Suppressor macrophage treated with lipopolysaccharide for 4 hours (primary cell): ENCODE measurements at places on chromosomes 6 and 20.
A peak's percentile ranks its signal among the peaks of the same experiment; 100 is the strongest.

GRCh38 chr20:35991142-35991771, 22.9 kb downstream of the CNBD2 start:
- DNase-seq, result peak; percentile 23

GRCh38 chr6:14458669-14459266, 341.2 kb downstream of the CD83 start:
- DNase-seq, result no peak

DNA sequence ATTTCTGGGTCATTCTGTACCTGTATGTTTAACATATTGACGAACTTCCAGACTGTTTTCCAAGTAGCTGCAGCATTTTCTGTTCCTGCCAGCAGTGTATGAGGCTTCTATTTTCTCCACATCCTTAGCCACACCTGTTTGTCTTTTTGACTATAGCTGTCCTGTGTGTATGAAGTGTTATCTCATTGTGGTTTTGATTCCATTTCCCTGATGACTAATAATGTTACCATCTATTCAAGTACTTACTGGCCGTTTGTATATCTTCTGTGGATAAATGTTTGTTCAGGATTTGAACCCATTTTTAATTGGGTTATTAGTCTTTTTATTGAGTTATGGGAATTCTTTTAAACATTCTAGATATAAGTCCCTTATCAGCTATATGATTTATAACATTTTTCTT, 95.2 kb downstream of the JAG1 start:
- DNase-seq, result no peak

DNA sequence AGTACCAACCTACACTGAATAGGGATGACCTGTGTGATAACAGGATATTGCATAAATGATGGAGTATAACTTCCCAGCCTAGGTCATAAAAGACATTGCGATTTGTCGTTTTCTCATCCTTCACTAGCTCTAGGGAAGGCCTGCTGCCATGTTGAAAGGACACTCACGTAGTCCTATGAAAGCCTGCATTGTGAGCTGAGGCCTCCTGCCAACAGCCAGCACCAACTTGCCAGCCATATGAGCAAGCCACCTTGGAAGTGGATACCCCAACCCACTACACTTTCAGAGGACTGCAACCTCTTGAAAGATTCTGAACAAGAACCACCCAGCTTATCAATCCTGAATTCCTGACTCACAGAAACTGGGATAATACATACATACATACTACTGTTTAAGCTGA, 3.5 kb upstream of the PANK2 start:
- DNase-seq, result no peak

- DNase-seq, result no peak
Measured at GRCh38 chr20:52448513-52449232, 257.1 kb upstream of the ZFP64 start.

DNA sequence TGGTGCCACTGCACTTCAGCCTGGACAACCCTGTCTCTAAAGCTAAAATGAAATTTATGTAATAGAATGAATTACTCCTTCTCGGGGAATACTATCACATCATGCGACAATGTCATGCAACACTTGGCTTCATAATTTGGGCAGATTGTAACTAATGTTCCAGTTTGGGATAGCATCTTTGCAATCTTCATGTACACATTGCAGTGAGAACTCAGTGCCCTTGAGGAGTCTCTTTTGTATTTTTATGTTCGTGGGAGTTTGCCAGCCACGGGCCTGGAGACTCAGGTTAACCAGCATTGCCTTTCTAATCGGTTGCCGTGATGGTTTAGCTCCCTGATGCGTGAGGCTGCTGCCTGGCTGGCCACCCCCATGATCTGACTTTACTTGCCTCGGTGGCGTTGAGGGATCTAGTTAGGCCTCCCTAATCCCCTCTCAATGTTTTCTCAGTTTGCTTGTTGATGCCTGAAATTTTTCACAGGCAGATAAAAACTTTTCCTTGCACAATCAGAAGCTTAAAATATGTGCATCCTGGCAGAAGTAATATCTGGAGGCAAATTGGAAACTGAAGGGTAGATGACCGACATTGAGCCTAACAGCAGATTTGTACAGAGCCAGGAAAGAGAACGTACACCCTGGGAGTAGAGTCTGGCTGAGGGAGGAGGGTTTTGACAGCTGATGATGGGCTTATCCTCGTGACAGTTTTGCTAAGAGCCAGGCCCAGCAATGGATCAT, 2.4 kb downstream of the GMPR start:
- no peak for DNase-seq

GRCh38 chr6:43978473-43979346, 148.5 kb downstream of the MRPL14 start:
- DNase-seq, result peak; percentile 86

- DNase-seq, result peak; percentile 75
Measured at GRCh38 chr6:25458485-25458884, 179.3 kb downstream of the CARMIL1 start.

- DNase-seq, result peak; percentile 89
Measured at GRCh38 chr20:5654557-5654956, 95.6 kb upstream of the SHLD1 start.

DNA sequence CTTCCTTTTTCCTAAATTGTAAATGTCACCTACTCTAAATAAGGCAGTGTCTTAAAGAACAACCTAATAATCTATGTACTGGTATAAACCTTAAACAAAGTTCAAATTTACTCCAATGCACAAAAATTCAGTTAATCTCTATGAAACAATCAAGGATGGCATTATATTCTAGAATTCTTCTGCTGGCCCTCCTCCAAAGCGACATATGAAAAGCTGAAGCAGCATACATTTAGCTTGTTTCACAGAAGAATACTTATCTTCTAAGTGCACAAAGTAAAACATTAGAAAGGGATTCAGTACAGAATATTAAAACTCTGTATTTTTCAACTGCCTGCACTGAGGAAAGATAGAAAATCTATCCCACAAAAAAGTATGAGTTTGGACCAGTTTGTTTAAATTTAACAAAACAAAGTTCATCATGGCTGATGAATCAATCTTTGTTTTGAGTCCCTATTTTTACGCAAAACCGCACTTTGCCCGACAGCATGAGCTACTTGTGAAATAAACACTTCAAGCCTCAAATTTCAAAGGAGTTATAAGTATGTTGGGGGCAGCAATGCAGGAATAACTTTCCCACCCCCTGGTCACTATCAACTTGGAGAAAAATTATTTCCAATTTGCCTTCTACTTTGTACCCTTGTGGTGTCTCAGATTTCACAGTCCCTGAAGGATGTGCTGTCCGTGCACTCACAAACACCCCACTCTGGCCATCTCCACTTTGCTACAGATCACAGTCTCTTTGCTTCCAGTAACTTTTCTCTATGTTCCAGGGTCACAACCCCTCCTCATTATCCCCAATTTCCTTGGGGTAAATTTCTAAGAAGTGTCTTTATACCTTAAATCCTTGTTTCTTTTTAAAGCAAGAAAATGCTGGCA, 238.2 kb downstream of the PRKN start:
- no peak for DNase-seq

DNA sequence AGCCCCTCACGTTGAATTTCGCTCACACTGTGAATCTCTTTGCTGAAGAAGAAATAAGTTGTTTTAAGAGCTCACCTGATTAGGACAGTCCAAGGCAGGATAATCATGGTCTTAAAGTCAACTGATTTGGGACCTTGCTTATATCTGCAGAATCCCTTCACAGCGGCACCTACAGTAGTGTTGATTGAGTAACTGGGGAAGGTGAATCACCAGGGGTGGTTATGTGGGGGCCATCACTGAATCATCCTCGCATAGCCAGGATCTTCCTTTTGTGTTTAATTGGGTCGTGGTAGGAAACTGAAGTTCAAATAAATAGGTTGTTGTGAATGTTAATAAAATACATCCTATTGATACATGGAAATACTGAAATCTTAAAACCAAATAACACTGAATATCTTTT, 20.2 kb upstream of the MICA start:
- no peak for DNase-seq

- DNase-seq, result no peak
Measured at GRCh38 chr6:18601516-18602020, 214.4 kb downstream of the RNF144B start.

DNA sequence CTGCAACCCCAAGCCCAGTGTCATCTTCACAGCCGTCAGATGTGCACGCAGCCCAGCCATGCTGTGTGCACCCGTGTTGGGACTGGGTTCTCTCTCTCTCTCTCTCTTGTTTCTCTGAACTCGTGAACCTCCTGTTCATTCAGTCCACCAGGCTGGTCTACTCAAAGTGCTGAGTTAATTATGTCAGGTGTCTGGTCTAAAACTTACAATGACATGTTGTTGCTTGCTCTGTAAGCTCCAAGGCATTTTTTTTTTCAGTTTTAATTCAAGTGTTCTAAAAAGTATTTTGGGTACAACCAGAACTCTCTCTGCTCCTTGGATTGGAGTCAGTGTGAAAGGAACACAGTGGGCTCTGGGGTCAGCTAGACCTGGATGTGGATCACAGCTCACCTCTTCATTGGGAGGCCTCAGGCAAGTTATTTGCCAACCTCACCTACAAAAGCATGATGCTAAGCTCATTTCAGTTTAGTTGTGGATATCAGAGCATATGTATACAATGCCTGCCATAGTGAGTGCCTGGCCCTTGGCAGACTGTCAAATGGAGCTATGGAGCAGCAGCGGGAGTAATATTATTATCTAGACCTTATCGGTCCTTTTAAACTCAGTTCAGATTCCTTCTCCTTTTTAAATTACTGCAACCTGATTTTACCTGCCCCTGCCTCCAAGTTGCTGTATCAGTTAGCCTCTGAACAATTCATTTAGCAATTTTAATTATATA, 59.5 kb downstream of the PLEKHG1 start:
- DNase-seq, result no peak

GRCh38 chr6:16837217-16837972, 76.1 kb upstream of the ATXN1 start:
- no peak for DNase-seq

DNA sequence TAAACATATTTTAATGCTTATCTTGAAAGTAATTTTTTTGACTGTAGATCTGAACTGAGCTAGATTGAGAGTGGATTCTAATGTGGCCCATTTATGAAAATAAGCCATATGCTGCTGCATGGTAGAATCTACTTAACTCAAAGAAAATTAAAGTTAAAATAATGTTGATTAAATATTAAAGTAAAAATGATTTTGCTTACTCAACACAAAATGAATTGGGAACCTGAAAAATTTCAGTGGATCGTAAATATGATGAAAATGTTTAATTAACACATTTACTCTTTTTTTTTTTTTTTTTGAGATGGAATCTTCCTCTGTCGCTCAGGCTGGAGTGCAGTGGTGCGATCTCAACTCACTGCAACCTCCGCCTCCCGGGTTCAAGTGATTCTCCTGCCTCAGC, 144.5 kb upstream of the HMGN3 start:
- no peak for DNase-seq

DNA sequence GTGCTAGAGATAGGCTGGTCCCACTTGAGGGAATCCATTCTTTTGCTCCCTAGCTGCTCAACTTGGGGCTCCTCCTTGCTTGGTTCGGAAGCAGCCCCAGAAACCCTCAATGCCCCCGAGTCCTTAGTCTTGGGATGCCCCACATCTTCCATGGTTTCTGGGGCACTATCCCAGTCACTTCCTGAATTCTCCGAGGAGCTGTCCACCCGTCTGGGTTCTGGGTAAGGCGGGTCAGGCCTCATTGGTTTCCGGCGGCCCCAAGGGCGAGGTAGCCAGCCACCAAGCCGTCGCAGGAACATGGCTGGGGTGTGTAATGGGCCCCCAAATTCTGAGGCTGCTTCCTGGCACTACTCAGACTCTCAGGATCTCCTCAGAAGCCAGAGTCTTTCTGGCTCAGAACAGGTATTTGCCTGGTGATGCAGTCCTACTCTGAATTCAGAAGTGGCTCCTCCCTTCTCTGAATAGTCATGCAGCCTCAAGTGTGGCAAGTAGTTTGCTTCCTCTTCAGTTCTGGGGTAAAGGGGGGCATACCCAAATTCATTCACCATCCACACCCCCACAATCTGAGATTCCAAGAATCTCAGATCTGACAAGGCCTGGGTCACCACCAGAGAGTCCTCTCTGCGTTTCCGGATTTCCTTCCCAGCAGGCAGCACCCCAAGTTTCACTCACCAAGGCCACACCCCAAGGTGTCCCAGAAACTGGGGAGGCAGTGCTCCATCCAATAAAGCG, 763 bp downstream of the C6orf47 start:
- peak; percentile 42 for DNase-seq

DNA sequence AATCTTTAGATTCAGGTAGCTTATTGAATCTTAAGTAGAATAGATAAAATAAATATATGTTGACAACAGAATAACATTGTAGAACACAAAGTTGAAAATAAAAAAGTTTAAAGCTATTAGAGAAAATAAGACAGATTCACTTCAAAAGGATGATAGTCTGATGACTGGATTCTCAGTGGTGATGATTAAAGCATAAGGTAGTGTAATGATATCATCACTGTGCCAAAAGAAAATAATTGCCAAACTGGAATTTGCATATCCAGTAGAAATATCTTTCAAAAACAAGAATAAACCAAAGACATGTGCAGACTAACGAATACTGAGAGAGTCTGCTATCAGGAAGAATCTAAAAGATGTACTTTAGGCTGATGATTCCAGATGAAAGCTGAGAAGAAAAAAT, 30.2 kb downstream of the ENPP1 start:
- no peak for DNase-seq

DNA sequence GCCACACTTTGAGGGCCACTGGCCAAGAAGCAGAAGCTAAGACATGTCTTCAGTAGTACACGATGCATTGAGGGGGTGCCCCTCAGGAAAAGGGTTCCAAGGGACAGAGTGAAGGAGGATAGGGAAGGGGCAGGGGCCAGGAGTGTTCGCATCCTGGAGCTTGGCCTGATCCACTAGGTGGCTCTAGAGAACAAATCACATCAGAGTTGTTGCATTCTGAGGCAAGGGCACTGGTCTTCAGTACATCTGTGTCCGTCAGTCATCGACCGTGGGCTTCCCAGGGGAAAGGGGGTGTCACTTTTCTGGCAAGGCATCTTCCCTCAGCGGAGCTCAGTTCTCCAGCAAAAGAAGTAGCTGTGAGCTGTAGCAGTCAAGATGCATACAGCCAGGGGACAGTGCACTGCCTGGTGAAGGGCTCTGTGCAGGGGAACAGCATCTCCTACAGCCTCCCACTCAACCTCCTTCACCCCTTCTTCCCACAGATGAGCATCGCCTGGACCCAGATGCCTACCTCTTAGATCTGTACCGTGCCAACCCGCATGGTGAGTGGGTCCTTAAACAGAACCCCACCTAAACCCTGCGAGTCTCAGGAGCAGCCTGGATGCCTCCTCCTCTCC, 47.8 kb downstream of the ARHGAP40 start:
- no peak for DNase-seq

DNA sequence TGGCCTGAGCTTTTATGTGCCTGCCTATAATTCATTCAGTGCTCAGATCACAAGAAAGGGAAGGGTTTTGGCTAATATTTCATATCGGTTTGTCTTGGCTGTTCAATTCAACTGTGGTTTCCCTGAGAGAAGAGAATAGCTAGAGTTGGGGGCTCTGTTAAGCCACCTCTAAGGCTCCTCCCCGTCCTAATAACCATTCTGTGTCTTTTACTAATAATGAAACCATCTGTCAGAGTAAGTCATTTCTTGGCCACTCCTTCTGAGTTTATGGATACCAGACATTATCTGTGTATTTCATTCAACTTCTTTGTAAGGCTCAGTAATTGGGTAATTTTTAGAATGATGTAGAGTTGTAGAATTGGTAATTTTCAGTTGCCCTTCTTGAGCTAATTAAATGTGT, 5.2 kb downstream of the STX11 start:
- DNase-seq, result peak; percentile 56
